ENCODE measurements at places on chromosomes 2 and 18.

- no peak for DNase-seq
Measured at GRCh38 chr2:151637271-151637781, 97.0 kb downstream of the NEB start.

DNA sequence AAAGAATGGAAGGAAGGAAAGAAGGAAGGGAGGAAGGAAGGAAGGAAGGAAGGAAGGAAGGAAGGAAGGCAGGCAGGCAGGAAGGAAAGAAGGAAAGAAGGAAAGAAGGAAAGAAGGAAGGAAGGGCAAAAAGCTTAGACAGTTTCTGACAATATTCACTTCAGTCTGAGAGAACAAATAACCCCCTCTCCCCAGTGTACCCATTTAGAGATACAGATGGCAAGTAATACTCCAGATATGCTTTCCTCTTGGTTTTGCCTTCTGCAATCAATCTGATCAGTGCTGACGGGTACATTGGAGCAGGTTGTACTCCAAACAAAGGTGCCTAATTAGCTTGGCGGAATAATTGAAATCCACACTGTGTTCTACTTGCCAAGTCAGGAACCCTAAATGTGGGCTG, 534.6 kb upstream of the TMEFF2 start:
- no peak for DNase-seq

- DNase-seq = no peak
Measured at GRCh38 chr2:71070294-71071093, 2.0 kb downstream of the NAGK start.

DNA sequence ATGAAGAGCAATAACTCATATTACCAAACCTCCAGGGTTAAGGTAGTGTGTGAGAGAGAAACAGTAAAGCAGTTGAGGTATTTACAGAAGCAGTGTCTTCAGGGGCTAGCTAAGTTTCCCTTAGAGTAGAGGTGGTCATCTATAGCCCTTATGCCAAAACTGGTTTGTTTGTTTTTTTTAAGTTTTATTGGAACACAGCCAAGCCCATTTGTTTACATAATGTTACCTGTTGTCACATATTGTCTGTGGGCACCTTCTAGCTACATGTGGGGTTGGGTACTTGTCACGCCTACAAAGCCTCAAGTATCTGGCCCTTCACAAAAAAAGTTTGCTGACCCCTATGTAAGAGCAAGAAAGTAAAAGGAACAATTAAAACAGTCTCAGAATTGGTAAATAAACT, 39.4 kb downstream of the ACTR2 start:
- no peak for DNase-seq

DNA sequence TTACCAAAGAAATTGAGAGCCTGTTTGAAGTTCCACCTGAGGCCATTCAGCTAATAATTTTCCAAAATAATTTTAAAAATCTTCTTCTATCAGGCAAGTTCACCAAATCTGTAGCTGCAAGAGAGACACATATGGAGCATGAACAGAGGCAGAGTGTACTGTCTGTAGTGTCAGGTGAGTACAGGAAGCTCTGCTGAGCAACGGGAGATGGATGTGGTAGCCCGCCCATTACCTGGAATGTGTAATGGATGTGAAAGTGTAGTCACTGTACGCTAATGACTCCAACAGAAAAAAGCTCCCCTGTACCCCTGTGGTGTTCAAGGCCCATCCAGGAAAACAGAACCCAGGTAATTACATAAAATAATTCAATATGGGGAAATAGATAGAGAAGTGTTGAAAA, 311.5 kb downstream of the LRRTM4 start:
- DNase-seq = no peak
